NCI-H1694 treated with DMSO at 0.1 percent for 48 hours (cell line): ENCODE measurements at places on chromosomes 7 and 10.

- no peak for DNase-seq
Observed at GRCh38 chr7:81811956-81812865, 42.4 kb upstream of the HGF start.

- DNase-seq, result no peak
Observed at GRCh38 chr7:159030490-159031134, 114.1 kb downstream of the VIPR2 start.

GRCh38 chr10:44978570-44979280, at the start of gene DEPP1:
DEPP1 (minus strand) TSS chr10:44978809; CDS start chr10:44978030, 779 bp downstream.
- DNase-seq, result peak; percentile 93

- no peak for DNase-seq
Observed at GRCh38 chr7:141584935-141585334, 33.7 kb downstream of the AGK start.

- DNase-seq, result no peak
Observed at GRCh38 chr10:16632996-16633395, 111.3 kb upstream of the C1QL3 start.

- no peak for DNase-seq
Observed at GRCh38 chr7:45203459-45203858, 45.9 kb downstream of the RAMP3 start.

DNA sequence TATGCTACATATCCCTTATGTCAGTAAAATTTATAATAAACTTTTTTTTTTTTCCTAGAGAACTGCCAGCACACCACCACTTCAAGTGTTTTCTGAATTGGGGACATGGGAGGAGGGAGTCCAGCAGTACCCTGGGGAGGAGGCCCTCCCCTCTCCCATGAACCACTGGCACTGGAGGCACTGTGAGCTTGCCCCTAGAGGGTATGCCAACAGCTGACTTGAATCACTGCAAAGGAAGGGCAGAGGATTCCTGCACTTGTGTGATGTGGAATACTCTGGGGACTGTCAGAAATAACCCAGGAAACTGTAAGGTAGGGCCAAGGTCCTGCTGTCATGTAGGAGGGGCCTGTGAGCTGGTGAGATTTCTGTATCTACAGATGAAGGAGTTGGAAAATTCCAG, 8.5 kb upstream of the ARMS2 start:
- DNase-seq, result no peak
